ENCODE measurements at places on chromosomes 13 and 19.
A peak's percentile ranks its signal among the peaks of the same experiment; 100 is the strongest.

DNA sequence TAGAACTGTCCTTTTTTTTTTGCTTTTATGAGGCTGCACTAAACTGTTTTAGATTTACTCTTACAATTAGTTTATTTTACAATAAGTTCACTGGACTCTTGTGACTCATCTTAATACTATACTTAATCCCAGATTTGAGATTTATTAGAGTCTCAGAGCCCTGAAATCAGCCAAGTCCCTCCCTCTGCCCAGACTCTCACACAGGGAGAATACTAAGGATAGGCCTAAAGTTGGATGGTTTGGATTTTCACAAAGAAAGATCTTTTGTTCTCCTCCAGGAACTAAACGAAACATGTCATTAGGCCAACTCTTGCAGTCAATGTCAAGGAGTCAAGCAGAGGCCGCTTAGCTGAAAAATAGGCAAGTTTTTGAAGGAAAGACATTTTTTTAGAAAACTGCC lies 42.7 kb upstream of the MIR17HG start:
- no peak for DNase-seq

GRCh38 chr13:110244071-110244830 lies 62.7 kb downstream of the COL4A1 start:
- no peak for DNase-seq

DNA sequence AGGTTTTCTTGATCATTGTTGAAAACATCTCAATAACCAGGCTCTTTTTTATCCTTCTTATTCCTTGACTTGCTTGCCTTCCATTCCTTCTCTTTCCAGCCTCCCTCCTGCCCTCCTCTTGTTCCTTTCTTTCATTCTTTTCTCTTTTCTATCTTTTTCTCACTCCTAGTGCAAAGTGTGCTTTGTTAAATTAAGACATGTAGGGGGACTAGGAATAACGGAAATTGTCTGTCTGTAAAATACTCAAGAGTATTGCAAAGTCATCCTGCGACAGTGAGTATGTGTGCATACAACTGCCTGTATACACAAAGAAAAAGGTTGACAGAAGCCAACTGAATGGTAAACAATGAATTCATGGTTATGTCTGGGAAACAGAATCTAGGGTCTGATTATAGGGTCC lies 70.1 kb downstream of the LRRC63 start:
- no peak for DNase-seq

DNA sequence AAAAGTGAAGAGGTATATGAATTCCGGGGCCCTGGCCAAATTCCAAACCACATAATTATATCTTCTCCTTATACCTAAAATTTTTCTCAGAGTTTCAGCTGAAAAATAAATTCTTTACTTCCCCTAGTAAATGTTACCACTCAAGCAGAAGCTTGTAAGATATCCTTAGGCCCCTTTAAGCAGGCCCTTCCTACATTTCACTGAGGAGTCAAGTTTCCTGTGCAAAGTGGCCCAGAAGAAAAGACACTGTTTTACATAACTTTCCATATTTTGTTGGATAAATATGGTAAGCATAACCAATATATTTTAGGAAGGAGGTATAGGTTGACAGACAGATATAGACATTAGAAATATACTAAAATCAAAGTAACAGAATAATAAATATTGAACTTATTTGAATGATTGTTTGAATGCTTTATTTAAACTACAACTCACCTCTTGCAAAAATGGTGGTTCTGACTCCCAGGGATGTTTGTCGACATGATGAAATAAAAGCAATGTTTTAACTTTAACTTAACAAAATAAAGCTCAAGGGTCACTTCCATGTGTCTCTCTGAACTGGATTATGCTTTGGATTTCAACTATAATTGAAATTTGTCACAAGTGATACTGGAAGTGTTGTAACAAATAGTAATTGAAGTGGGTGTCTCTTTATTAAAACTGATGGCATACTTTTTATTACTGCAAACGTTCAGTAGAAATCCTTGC lies 141.2 kb downstream of the SPRY2 start:
- DNase-seq, result no peak

GRCh38 chr13:100365680-100366079 lies 222.9 kb downstream of the GGACT start:
- DNase-seq, result no peak

DNA sequence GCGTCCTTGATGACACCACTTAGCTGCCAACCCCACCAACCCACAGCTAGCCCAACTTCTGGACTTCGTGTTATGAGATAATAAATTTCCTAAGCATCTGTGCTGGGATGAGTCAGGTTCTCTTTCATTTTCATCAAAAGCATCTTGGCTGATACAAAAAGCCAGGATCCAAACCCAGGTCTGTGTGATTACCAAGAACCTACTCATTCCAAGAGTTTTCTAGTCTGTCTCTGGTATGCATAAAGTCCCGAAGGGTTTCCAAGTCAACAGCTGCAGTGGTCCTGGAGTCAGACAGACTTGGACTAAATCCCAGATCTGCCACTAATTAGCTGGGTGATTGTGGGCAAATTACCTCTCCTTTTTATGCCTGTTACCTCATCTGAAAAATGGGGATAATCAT lies 55.5 kb upstream of the SERP2 start:
- DNase-seq, result peak; percentile 62

DNA sequence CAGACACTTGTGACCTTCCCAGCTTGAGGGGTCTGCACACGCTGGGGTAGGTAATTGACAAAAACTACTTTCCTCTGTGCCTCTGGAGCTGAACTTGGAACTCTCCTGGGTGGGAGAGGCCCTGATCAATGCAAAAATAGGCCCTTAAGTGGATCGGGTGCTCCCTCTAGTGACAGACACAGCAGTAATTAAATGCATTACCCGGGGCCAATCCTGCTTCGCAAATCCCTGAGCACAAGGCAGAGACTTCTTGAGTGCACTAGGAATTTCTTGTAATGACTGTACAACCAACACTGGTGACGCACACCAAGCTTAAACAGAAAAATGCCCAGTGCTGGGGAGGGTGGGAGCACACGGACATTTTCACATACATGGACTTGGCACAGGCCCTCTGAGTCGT lies 10.6 kb upstream of the UBE2S start:
- DNase-seq, result peak; percentile 60

GRCh38 chr19:46513461-46514236 lies 18.0 kb upstream of the PNMA8B start:
- peak; percentile 38 for DNase-seq

DNA sequence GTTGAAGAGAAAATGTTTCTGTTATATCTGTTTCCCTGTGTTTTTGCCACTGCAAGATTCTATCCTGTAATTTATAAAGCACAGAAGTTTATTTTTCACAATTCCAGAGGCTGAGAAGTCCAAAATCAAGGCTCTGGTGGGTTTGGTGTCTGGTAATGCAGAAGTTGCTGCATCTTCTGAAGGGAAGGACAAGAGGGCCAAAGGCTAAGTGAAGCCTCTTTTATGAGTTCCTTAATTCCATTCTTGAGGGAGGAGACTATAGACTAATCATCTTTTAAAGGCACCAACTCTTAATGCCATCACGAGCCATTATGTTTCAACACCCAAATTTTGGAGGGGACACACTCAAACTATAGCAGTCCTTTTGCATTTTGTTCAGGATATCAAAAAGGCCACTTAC lies 34.1 kb upstream of the WDFY2 start:
- no peak for DNase-seq

DNA sequence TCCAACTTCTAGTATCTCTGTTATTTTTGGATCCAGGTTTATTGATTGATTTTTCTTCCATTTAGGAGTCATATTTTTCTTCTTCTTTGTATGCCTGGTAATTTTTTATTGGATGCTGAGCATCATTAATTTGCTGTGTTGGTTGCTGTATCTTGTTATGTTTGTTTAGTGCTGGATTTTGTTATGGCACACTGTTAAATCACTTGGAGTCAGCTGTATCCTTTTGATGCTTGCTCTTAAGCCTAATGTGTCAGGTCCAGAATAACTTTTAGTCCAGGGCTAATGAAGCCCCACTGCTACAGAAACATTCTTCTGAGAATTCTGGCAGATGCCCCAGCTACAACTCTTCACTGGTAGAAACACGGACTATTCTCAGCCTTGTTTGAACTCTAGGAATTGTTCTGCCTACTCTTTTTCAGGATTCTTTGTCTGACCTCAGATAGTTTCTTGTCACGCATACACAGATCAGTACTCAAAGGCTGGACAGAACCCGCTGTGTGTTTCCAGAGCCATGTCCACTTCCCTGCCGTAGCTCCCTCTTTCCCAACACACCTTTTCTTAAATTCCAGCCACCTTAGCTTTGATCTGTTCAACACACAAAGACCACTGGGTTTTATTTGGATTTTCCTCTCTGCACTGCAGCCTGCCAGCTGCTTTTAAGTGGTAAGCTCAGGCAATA lies 137.1 kb upstream of the WASF3 start:
- DNase-seq, result no peak

GRCh38 chr19:22422211-22422610 lies at the start of gene ZNF98:
ZNF98 (minus strand) TSS chr19:22422346; CDS start chr19:22422224, 122 bp downstream.
- DNase-seq, result no peak

- DNase-seq, result no peak
Measured at GRCh38 chr19:58477130-58477529, 978 bp downstream of the ZNF446 start.

GRCh38 chr13:67369895-67370660 lies 139.9 kb upstream of the PCDH9 start:
- no peak for DNase-seq

GRCh38 chr13:42656958-42657357 lies 83.0 kb downstream of the TNFSF11 start:
- DNase-seq, result no peak

- peak; percentile 82 for DNase-seq
Measured at GRCh38 chr19:1394252-1395193, 6.8 kb downstream of the GAMT start.

- no peak for DNase-seq
Measured at GRCh38 chr13:32647926-32648325, 61.7 kb downstream of the PDS5B start.

GRCh38 chr13:51999921-52000320 lies 11.3 kb downstream of the ATP7B start:
- no peak for DNase-seq

DNA sequence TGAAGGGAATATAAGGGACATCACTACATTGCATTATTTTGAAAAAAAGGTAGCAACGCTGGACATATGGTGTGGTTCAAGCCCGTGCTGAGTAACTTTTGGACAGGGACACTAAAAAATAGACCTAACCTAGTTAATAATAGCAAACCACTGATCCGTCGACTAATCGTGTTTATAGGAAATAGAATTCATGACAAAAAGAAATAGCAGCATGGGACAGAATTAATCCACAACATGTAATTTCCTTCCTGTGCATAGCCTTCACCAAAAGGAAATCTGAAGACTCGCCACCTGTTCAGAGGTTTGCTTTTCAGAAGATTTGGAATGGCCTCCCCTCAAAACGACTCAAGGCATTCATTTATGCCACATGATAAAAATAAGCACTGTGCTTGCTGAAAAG lies 128.7 kb downstream of the FGF14 start:
- DNase-seq, result no peak

DNA sequence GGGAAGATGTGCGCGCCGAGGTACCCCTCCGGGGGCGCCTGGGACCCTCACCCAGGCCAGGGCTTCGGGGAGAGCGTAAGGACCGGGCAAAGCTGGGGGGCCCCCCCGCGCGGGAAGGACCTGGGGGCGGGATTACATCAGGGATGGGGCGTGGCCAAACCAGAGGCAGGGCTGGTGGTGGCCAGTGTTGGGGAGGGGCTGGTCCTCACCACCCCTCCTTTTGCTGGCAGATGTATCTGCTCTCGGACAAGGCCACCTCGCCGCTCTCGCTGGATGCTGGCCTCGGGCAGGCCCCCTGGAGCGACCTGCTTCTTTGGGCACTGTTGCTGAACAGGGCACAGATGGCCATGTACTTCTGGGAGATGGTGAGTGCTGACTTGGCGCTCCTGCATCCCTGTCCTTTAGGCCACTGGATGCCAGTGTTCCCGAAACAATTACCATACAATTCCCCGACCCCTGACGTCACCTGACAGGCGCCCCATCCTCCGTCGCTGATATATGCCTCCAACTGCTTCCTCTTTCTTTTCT lies 25.3 kb downstream of the TRPM4 start:
- DNase-seq, result no peak

DNA sequence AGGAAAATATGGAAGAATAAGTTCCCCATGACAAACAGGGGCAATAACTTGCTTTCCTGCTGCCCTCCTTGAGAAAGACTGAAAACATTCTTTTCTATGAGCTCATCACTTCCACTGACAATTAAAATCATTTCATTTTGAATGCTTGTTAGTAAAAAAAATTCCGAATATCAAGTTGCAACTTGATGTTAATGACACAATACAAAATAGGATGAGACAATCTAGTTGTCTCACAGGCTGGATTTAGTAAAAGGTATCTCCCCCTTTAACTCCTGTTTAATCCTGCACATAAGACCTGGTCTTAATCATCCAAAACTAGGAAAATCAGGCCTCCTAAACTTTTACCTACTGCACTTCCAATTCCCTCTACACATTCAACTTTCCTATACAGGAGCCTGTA lies 24.7 kb downstream of the IRS2 start:
- DNase-seq, result no peak

All from NCI-H1105 treated with DMSO at 0.1 percent for 48 hours (cell line).